ENCODE measurements at places on chromosomes 7 and 10.

GRCh38 chr7:28020302-28020940 lies 160.2 kb downstream of the JAZF1 start:
- no peak for DNase-seq

DNA sequence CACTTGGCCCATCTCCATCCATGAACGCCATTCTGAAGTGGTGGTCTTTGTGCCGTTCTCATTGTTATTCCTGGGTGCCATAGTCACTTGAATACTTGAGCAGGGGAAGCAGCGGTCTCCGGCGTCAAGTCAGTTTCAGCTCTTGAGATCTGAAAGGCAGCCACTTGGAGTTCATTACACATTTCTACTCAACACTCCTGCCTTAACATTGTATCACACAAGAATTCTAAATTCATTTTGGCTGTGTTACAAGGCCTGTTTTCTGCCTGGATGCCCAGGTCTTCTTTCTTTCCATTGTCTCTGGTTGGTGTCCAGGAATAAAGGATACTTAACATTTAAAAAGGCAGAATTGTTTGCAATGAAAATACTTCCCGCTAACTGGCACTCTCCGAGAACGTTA lies 69.0 kb upstream of the RAB11FIP2 start:
- DNase-seq: no peak

- no peak for DNase-seq
Measured at GRCh38 chr10:48199580-48200377, 74.7 kb downstream of the FRMPD2 start.

DNA sequence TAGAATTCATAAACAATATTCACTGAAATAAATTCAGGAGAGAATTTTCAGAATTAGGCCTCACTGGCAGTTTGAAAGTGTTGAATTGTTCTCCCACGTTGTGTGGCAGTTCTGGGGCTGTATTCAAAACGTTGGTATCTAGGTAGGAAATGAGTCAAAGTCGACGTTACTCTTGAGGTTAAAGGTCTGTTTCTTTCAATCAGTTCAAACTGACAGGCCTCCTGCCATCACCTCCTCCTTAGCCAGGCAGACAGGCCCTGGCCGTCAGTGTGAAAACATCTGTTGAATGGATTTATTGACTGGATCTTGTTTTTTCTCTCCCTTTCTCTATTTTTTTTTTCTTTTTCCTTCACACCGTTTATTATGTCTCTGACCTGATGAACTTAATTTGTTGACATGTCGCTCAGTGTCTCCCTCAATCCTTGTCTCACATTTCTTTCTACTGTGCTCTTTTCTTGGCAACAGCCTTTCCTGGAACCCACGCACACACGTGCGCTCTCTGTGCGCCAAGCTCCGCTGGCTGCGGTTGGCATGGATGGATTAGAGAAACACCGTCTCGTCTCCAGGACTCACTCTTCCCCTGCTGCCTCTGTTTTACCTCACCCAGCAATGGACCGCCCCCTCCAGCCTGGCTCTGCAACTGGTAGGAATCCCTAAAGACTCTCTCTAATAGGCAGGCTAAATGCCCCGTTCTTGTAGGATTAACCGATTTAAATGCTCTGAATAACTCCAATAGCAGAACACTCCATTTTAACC lies 231.7 kb downstream of the HDAC9 start:
- no peak for DNase-seq

DNA sequence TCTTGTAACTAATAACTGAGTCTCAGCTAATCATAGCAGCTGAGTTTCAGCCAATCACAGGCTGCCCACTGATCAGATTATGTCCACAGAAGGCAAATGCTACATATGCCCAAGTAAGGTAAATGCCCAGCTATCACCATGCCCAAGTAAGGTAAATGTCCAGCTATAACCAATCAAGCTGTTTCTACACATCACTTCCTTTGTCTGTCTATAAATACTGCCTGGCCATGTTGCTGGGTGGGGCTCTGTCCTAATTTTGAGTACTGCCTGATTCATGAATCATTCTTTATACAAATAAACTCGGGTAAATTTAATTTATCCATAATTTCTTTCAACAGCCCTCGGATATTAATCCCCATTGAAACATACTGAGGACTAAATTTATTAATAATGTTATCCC lies 312.4 kb downstream of the CACNA2D1 start:
- no peak for DNase-seq

DNA sequence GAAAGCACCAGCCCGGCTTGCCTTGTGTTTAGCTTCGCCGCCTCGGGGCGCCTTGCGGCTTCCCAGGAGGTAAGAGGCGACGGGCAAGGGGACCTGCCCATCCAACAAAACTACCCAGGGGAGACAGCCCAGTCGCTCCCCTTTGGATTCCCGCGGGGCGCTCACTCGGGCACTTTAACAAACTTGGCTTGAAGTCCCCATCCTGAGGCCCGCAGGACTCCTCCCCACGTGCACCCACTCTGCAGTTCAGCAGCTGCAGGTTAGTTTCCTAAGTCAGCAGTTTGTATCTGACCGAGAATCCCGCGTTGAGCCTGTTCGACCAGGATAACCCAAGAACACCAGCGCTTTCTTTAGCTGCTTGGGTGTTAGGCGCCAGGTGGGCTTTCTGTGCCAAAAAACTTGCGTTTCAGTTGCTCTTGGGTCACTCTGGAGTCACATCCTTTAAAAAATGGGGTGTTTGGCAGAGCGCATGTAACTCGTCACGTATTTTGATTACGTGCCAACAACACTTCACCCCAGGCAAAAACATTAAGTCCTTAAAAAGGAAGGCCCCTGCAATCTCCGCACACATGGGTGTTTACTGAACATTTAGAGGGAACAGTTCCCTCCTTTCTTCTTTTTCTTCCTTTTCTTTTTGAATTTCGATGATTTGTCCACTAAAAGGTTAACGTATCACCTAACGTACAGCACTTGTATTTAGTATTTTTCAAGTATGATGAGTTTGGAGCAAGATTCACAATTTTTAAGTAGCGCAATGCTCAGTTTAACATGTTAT lies 876 bp downstream of the DNAH11 start:
- DNase-seq: no peak

- DNase-seq: no peak
Measured at GRCh38 chr7:151117565-151117964, 31.3 kb downstream of the AGAP3 start.

- DNase-seq: no peak
Measured at GRCh38 chr7:50707236-50708006, 75.3 kb downstream of the GRB10 start.

- DNase-seq: no peak
Measured at GRCh38 chr7:8263048-8263447, 1.1 kb upstream of the ICA1 start.

DNA sequence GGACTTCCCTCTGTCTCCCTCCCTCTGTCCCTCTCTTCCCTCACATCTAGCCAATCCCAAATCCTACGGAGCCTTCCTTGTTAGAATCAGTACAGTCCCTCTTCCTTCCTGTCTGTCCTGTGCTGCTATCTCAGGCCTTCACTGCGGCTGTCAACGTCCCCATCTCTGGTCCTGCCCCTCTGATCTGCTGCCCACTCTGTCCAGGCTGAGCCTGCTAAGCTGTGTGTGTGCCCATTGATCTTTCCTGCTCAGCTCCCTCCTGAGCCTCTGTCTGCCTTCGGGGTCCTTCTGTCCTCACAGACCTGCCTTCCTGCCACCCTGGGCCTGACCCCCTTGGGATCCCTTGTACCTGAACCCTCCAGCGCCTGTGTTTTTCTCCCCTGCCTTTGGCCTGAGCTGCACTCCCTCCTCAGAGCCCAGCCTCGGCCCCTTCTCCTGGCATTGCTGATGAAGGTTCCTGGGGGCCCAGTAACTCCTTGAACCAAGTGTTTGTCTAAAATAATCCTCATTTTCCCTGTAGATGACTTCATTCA lies 182.1 kb upstream of the SHH start:
- DNase-seq: no peak

- DNase-seq: no peak
Measured at GRCh38 chr7:12861070-12861469, 173.6 kb downstream of the ARL4A start.

DNA sequence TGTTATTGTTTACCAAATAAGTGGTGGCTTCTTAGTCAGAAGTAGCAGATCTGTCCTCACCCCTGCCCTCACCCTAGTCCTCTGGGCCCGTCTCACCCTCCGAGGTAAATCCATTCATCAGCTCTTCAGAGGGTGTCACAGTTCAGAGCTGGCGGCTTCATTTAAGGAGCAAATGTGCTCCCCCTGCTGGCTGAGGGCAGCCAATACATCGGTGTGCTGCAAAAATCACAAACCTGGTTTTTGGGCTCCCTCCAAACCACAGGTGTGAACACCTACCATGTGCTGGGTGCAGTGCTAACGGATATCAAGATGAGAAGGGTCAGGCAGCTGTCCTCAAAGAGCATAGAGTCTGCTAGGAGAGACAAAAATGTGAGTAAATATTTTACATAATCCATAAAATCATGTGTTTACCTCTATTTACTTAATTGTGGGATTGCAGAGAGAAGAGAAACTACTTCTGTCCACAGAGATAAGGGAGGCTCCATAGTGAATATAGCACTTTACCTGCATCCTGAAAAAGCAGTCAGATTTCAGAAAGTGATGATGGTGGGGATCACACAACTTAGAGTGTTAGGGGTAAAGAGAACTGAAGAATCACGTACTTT lies 15.5 kb upstream of the CRTAC1 start:
- DNase-seq: peak; percentile 57

DNA sequence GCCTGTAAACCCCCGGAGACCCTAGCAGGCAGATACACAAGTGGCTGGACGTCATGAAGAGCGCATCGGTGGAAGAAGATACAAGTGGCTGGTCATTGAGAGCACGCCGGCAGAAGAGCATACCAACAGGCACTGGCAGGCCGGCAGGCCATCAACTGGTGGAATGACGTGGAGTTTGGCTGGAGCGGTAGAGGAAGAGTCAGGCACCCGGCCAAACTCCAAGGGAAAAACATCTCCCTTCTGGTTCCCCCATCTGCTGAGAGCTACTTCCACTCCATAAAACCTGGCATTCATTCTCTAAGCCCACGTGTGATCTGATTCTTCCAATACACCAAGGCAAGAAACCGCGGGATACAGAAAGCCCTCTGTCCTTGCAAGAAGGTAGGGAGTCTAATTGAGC lies 113.4 kb upstream of the NPSR1 start:
- no peak for DNase-seq

GRCh38 chr7:18939771-18940592 lies 177.5 kb downstream of the TWIST1 start:
- no peak for DNase-seq

DNA sequence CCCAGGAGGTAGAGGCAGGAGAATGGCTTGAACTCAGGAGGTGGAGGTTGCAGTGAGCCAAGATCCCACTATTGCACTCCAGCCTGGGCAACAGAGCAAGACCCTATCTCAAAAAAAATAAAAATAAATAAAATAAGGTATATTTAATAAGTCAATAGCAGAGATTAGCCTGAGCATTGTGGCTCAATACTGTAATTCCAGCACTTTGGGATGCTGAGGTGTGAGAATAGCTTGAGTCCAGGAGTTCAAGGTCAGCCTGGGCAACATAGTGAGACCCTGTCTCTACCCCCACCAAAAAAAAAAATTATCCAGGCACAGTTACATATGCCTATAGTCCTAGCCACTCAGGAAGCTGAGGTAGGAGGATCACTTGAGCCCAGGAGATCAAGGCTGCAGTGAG lies 38.4 kb upstream of the OIT3 start:
- no peak for DNase-seq

DNA sequence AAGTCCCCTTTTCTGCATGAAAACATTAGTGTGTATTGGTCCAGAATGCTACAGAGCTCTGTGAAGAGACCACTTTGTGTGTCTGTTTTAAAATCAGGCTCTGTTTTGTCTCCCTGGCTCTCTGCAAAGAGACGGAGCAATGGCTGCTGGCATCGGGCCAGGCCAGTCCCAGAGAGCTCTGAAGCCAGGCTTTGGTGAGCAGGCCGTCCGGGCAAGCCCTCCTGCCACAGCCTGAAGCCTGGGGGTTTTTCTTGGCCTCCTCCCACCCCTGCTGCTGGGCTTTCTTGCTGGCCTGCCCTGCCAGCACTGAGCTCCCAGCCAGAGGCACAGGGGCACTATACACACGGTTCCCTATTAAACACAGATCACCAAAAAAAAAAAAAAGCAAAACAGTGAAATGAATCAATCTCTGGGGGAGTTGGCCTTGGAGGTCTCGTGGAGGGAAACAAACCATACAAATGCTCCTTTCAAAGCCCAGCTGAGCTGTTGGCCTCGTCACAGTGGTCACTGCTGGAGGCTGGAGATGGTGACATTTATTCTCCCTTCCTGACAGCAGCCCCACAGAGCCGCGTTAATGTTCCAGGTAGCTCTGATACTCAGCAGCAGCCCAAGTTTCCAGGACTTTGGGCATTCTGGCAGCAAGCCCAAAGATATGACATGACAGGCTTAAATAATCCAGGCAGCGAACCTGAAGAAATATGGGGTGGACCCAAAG lies 237.2 kb downstream of the TCF7L2 start:
- no peak for DNase-seq

DNA sequence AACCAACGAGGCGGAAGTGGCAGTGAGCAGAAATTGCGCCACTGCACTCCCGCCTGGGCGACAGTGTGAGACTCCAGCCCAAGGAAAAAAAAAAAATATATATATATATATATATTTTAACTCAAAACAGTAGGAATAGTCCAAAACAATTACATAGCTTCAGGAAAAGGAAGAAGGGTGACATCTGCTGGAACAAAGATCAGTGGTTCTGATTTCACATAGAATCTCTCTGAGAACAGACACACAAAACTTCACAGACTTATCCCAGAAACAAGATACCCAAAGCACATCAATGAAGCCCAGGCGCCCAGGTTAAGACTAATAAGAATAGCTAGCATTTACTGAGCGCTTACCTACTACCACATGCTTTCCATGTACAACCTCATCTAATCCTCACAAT lies 45.0 kb downstream of the DNMBP start:
- no peak for DNase-seq

- no peak for DNase-seq
Measured at GRCh38 chr10:91768123-91768522, 30.1 kb upstream of the TNKS2 start.

- DNase-seq: no peak
Measured at GRCh38 chr10:88070080-88070880, 206.9 kb downstream of the PTEN start.

DNA sequence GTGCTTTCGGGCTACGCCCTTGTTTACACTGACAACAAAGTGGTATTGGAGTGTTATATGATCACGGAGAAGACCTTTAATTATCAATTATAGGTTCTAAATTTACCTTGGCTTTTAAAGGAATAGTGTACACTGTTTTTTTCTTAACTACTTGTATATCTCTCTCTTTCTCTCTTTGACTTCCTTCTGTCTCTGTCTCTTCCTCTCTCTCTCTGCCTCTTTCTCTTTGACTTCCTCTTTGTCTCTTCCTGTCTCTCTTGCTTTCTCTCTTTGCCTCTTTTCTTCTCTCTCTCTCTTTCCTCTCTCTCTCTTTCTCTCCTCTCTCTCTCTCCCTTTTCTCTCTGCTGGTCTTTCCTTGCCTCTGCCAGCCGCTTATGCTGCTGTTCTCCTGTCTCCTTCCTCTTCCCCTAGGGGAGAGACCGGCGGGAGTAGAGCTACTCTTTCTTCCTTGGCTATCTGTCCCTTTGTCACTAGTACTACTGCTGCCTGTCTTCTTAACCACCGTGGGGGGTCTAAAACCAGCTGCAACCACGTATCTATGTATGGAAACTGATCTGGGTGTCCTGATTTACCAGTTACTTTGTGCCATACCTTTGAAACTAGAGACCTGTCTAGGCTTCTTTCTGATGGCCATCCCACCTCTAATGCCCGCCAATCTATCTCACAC lies 36.9 kb upstream of the GSDME start:
- DNase-seq: no peak
